ENCODE measurements at places on chromosomes 4 and X.

DNA sequence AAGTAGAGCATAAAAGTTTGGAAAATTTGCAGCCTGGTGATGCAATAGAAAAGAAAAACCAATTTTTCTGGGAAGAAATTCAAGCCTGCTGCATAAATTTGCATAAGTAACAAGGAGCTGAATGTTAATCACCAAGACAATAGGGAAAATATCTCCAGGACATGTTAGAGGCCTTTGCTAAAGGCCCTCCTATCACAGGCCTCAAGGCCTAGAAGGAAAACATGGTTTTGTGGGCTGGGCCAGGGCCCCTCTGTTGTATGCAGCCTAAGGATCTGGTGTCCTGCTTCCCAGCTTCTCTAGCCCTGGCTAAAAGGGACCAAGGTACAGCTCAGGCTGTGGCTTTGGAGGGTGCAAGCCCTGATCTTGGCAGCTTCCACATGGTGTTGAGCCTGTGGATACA is 6.2 kb upstream of the RTL3 start:
- no peak for DNase-seq

GRCh38 chr4:185134307-185134869 is 8.7 kb upstream of the SLC25A4 start:
- DNase-seq = peak; percentile 66

DNA sequence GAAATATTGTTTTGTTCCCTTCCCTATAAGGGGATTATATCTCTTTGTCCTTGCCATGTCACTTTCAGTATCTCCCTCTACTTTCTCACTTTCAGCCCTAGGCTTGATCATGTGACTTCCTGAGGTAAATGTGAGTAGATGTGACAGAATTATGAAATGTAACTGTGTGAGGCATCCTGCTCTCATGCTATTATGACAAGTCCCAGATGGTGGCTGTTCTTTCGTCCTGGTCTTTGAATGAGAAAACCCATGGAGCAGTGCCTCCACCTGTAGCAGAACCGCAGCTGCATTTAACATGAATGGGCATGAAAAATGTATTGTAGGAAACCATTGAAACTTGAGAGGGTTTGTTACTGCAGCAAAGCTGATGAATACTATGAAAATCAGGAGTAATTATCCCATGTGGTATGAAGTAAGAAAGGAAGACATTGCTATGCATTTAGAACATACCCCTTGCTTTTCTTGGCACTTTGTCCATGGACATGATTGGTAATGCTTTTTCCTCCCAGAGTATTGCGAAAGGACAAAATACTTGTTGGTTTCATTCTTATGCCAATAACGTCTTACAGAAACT is 202.2 kb upstream of the GPRIN3 start:
- peak; percentile 54 for DNase-seq

GRCh38 chrX:108361316-108361715 is 76.9 kb downstream of the COL4A6 start:
- DNase-seq = no peak

DNA sequence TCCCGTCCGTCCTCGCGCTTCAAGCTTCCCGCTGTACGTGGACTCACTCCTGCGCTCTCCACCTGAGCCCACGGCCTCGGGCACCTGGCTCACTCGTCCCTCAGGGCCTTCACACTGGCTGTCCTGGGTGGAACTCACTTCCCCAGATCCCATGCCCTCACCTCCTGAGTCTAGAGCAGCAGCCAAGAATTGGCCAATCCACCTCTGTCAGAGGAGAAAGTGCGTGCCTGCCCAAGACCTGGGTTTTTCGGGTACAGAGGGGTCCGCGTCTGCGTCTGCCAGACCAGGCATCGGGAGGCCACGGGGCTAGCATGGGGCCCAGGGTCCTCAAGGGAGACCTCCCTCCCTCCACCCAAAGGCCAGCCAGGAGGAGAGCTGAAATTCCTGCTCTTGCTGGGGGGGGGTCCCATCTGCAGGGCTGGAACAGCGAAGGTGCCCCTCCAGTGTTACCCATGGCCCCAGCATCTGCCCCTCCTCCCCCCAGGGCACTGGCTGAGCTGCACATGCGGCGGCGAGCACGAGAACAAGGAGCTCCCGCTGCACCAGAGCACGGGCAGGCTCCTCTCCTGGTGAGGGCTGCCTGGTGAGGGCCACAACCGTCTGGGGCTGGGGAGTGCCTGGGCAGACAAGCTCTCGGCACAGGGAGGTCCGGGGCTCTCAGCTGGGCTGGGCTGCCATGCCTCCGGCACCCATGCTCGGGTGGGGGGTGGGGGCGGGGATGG is 47.5 kb downstream of the FAM53A start:
- DNase-seq = no peak

- DNase-seq = no peak
Observed at GRCh38 chr4:16018061-16018676, 55.2 kb upstream of the FGFBP2 start.

DNA sequence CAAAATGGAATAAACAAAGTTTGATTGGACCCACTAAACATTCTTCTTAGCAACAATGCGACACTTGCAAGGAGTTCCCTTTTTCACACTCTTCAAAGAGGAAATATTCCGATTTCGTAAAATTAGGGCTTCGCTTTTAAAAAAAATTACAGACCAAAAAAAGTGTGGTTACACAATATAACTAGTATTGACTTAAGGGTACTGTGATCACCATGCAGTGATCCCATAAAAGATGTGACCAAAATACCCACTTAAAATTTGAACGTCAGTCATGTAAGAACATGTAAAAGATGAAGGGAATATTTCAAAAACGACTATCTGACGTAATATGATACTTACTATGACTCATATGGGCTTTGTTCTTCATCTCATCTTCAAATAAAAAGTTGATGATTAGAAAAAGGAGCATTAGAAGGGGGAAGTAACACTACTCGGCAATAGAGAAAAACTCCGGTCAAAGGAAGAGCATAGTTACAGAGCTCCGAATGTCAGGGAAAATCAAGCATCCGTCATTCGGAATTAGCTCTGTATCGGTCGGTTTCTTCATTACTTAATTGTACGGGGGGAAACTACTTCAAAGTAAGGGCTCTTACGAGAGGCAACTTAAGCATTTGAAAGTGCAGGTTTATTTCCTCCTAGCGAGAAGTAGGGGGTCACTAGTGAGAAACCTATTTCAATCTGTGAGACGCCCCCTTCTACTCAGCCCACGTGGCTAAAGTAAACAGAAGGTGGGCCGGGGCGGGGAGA is 1.3 kb upstream of the TET2 start:
- no peak for DNase-seq

DNA sequence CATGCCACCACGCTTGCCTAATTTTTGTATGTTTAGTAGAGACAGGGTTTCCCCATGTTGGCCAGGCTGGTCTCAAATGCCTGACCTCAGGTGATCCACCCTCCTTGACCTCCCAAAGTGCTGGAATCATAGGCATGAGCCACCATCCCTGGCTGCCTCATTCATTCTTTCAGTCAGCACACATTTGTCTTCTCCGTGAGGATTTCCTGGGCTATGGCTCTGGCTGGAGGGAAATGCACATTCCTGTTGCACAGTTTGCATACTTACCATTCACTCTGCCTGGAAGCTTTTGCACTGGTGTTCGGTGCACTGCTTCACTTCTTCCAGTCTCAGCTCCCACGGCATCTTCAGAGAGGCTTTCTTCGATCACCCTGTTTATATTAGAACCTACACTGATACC is 267.8 kb downstream of the STIM2 start:
- DNase-seq = no peak

GRCh38 chr4:612749-613125 is 12.6 kb upstream of the PDE6B start:
- no peak for DNase-seq

- DNase-seq = peak; percentile 41
Observed at GRCh38 chr4:113293674-113294073, 244.2 kb downstream of the ANK2 start.

GRCh38 chrX:3582451-3582850 is 131.0 kb downstream of the PRKX start:
- no peak for DNase-seq

GRCh38 chr4:105596684-105597083 is 44.3 kb downstream of the ARHGEF38 start:
- no peak for DNase-seq

DNA sequence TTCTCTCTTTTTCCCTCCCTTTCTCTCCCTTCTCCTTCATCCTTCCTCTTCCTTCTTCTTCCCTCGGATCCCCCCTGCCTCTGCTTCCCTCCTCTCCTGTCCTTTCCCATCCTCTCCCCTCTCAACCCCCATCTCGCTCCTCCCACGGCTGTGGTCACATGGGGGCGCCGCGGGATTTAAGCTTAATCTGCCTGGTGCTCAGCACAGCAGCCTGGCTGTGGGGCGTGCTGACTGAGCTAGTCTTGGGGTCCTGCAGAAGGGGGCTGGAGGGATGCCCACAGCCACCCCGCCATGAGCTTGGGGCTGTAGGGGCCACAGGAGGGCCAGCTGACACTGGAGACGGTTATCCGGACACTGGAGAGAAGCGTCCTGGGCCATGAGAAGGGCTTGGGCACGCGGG is 10.7 kb downstream of the SMIM10L2A start:
- no peak for DNase-seq

GRCh38 chrX:150146271-150146896 is 208.1 kb upstream of the EOLA2 start:
- DNase-seq = no peak

All from AG08395 (cell line).